ENCODE measurements at places on chromosomes 7 and 10.

DNA sequence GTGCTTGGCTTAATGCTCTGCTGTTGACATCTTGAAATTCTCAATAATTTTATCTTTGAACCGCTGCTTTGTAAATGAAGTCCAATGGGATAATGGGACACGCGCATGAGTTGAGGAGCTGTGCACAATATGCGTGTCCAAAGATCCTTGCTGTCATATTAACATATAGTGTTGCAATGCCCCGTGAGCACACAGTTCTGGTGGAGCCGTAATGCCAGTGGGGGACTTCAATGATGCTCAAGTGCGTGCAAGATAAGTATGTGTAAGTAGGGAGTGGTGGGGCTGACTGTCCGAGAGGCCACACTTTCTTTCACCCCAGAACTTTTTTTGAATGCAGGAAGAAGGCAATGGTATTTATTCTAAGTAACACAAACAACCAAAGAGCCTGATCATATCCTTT, 77.4 kb upstream of the HPS1 start:
- DNase-seq: no peak

DNA sequence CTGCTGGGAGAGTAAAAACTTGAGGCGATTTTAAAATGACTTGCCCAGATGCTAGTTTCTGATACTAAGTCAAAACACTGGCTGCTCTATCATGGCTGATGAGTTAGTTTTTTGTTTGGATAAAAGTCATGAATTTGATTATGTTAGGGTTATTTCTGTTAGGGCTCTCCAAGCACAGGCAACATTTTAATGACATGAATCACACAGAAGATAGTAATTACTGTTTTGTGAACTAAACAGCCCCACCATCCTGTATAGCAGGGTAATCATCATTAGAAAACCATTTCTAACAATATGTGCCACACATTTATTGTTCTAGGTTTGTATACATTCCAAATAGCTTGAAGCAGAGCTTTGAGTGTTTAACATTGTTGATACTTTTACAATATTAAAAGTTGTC, 750.3 kb downstream of the ANKRD7 start:
- no peak for DNase-seq

- no peak for DNase-seq
These were observed 97.6 kb downstream of the PRPF18 start for GRCh38 chr10:13684252-13684791.

DNA sequence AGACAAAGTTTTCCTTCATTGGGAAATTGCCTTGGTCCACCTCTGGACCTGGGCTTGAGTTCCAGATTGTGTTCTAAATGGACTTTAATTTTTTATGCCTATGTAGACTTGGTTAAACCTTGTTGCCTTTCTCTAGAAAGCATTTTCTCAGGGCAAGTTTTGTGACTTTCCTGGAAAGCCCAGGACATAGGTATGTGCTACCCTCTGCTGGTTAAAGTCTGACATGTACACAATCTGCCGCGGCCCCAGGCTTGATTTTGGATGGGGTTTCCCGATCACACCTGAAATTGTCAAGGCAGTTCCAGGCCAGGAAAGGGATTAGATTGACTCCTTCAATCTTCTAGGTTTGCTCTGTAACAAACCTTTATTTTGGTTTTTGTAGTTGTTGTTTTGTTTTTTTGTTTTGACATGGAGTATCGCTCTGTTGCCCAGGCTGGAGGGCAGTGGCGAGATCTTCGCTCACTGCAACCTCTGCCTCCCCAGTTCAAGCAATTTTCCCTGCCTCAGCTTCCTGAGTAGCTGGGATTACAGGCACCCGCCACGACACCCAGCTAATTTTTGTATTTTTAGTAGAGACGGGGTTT, 14.1 kb upstream of the AKR1B10 start:
- no peak for DNase-seq

DNA sequence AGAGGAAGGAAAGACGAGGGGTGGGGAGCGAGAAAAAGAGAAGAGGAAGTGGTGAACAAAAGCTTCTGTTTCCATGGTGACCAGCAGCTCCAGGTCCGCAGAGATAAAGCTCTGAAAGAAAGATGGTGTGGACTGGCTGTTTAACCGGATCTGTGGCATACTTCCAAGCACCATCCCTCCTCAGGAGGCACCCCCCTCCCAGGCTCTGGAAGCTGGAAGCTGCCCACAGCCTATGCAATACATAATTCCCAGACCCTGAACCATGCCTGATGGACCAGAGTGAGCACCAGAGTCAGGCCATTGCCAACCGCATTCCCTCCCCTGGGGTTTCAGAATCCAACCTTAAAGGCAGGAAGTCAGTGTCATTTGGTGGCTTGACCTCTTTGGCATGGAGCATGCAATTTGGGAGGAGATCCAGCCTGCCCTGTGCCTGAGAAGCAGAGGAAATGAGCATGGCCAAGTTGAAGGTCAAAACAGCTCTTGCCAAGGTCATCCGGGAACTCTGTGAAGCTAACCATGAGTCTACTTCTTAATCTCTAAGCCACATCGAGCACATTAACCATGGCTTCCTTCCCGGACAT, 22.2 kb upstream of the CPXM2 start:
- no peak for DNase-seq

DNA sequence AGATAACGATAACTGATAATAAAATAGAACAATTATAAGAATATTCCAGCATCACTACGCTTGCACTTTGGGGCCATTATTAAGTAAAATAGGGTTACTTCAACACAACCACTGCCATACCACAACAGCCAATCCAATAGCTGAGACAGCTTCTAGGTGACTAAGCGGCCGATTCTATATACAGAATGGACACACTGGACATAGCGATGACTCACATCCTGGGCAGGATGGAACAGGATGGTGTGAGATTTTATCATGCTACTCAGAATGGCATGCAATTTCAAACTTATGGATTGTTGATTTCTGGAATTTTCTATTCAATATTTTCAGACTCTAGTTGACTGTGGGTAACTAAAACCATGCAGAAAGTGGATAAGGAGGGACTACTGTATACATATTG, 920.9 kb downstream of the LRMDA start:
- no peak for DNase-seq

DNA sequence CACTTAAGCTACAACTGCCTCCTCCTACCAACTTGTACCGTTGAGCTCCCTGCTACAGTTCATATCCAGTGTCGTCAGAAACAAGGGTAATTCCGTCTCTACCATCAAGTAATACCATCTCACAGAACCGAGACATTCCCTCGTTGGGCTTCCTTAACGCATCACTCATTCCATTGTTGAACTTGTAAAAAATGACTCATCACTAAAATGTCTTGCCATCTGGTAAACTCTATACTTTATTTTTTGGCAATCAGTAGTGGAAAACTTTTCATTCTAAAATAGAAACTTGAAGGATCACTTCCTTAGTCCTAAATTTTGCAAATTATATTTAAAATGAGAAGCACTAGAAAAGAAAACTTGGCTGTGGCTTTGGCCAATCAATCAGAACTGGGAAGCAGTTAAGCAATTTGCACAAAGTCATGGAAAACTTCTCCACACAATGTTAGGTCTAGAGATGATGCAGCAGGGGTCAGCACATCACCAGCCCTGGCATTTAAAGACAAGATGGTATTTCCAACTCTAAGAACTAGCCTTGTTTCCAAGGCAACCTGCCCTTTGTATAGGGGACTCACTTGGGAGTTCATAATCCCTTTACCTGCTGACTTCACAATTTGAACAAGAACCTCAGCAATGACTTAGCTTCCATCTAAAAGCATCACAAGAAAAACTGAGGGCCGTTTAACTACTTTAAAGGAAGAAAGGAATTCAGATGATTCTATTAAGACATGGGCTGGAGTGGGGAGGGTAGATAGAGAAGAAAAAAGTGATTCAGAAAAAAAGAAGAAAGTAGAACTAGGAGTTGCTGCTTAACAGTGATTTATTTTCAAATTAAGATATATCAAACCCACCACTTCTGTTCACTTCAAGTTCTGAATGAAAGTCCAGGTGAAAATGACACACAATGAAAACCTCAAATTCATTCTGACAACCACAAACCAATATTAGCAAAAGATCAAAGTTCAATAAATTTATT, 288.1 kb downstream of the PARD3 start:
- DNase-seq: no peak

DNA sequence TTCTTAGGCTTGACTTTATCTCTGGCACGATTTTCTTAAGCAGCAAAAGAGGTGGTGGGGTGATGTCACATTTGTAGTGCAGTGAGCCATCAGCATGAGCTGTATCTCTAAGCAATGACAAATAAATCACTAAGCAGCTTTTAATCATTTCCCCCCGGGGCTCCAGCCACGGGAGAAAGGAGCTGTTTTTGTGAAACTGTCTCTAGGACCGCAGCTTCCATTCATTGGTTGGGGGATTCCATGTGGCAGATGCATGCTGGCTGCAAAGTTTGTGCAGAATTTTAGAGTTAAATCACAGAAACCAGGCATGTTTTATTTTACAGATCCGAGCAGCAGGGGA, 464 bp downstream of the KIAA1217 start:
- no peak for DNase-seq

GRCh38 chr10:50882540-50882983, 2.9 kb downstream of the A1CF start:
- no peak for DNase-seq

DNA sequence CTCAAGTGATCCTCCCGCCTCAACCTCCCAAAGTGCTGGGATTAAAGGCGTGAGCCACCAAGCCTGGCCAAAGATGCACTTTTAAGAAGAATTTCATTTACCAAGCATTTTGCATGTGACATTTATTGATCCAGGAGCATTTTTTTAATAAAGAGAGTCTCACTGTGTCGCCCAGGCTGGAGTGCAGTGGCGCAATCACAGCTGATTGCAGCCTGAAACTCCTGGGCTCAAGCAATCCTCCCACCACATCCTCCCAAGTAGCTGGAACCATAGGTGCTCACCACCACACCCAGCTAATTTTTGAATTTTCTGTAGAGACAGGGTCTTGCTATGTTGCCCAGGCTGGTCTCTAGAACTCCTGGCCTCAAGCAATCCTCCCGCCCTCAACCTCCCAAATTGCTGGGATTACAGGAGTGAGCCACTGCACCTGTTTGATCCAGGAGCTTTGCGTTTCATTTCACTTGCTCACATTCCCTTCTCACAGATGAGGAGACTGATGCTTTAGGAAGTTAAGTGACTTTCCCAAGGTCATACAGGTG, 4.4 kb upstream of the TBL2 start:
- DNase-seq: no peak

GRCh38 chr10:128008521-128009250, 101.8 kb downstream of the PTPRE start:
- DNase-seq: no peak

- DNase-seq: no peak
These were observed 381.4 kb downstream of the RPS24 start for GRCh38 chr10:78415111-78415510.

GRCh38 chr7:26478550-26478949, 186.9 kb downstream of the SNX10 start:
- no peak for DNase-seq

DNA sequence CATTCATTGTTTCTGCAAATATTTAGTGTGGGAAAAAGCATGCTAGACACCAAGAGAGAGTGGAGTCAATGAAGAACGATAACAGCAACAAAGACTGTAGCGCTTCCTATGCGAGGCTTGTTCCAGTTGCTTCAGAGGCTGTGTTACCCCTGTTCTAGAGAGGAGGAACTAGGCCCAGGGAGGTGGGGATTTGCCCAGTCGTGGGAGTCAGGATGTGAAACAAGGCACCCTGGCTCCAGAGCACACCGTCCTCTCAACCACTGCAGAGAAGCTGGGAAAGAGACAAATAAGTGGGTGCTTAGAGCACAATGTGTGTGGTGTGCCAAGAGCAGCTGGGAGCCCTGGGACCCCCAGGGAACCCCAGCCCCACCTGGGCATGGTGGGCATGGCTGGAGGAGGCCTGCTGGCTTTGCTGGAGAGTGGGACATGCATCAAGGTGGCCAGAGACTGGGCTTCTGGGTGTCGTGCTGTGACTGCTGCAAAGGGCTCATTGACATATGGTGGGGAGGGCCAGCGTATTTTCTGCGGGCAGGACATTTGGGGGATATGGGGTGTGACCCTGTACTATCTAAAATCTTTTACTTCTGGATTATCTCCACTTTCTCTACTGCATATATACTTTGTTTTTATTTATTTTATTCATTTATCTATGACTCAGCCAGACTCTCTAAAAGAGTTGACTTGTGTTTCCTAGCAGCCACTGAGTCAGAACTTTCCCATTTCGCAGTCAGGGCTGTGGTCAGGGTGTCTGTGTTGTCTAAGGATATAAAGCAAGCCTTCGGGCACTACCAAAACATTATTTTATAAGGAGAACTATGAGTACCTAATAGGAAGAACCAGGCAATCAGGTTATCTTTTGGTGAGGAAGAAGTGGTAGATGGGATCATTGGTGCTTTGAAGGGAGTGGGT, 95.4 kb downstream of the TCF7L2 start:
- DNase-seq: no peak

GRCh38 chr10:62817766-62818425, 1.7 kb upstream of the EGR2 start:
- DNase-seq: peak; percentile 59

DNA sequence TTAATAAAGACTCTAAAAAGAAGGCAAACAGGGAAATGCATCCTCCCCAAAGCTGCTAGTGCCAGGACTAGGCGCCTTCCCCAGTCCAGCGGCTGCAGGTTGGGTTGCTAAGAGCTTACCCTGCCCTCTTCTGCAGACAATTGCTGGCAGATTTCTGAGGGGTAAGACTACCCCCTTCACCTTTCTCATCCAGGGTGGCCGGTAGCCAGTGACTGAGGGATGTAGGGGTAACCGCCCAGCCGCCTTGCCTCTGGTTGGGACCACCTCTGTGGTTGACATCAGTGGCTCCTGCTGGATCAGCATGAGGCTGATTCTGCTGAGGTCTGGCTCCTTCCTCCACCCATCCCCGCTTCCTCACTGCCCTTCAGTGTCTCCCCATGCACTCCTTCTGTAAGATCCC, 71.2 kb downstream of the ADCYAP1R1 start:
- DNase-seq: no peak

- no peak for DNase-seq
These were observed 56.4 kb upstream of the PFKP start for GRCh38 chr10:3010816-3011460.

- no peak for DNase-seq
These were observed 25.3 kb downstream of the FRMPD2 start for GRCh38 chr10:48249004-48249762.

- DNase-seq: no peak
These were observed 44.0 kb upstream of the PDLIM1 start for GRCh38 chr10:95334805-95335144.

- DNase-seq: no peak
These were observed 122.8 kb upstream of the ZNF92 start for GRCh38 chr7:65250697-65251395.

All from hematopoietic multipotent progenitor cell treated with erythropoietin and hydrocortisone succinate and interleukin-3 and kit ligand, for 17 days (in vitro differentiated cells).